ENCODE measurements at places on chromosomes 3 and 15.

DNA sequence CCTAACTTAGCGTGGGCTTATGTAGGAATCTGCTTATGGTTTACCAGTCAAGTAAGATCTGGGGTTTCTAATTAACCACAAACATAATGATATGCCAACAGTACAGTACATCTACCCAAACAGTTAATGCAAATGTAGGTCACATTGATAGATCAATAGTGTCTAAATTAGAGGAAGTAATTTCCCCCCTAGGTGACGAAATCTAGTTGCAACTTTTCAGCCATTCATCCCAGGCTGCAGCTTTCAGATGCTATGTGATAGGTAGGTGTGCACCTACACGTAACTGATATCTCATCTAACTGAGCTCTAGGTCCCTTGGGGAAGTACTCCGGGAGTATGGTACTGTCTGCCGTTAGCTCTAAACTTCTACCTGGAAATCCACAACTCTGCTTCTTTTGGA lies 57.2 kb downstream of the CRTC3 start:
- DNase-seq: no peak

- DNase-seq: no peak
Measured at GRCh38 chr3:121793078-121793477, 41.8 kb downstream of the IQCB1 start.

- DNase-seq: no peak
Measured at GRCh38 chr3:11230832-11231231, 41.4 kb upstream of the ATG7 start.

DNA sequence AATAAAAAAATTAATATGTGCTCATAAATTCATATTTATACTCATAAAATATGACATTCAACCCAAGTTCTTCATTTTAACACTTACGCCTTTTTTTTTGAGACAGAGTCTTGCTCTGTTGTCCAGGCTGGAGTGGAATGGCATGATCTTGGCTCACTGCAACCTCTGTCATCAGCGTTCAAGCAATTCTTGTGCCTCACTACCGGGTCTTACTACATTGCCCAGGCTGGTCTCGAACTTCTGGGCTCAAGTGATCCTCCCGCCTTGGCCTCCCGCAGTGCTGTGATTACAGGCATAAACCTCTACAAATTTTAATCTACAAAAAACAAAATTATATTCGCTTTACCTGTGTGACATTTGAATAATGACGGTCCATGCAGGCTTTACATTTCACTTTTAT lies 74.1 kb upstream of the SNRPN start:
- DNase-seq: no peak

DNA sequence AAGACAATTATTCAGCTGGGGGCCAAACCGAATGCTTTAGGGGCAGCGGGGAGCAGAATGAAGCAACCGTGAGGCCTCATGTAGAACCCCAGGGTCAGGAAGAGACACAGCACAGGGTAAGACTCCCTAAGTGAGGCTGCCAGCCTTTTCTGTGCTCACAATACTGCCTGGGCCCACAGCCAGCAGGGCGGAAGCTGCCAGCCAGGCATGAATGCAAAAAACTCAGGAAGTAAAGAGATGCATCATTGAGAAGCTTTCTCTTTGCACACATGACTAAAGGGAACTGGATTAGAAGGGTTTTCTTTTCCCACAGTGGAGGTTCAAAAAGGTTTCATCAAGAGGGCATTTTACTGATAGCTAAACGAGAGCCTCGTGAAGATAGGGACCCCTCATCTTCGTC lies 33.3 kb downstream of the CA12 start:
- DNase-seq: peak; percentile 41
